Colonic mucosa (tissue), 4 donors: ENCODE measurements at places on chromosomes 2 and 18. TPM values are rescaled to one million over a fixed set of nuclear protein-coding genes. Genes with fewer than 3 reads are reported as not detected.

Gene PLCL1
- total RNA-seq, result 0.30 TPM

DNA sequence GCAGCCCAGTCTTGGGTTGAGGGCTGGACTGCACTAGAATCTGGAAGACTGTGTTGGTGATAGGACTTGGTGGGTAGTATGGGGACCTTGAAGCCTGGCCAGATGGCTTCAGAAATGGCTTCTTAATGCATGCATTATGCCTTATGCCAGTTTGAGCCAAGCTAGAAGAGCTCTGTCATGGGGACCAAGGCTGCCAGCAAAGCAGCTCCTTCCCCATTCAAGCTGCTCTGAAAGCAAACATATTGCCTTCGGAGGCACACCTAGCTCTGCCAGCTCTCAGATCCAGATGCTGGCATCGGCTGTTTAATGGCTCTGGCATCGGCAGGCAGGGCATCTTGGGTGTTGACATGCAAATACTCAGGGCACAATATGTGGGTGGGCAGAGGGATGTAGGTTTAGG is 59.0 kb upstream of the IGFBP5 start:
- no peaks in the 10 kb centered on the region for H3K36me3 ChIP-seq
- H3K27ac ChIP-seq, result no peak overlapping the region
- H3K27me3 ChIP-seq, result no peaks in the 10 kb centered on the region
- no peak for DNase-seq
- no peaks in the 10 kb centered on the region for H3K4me1 ChIP-seq
- H3K4me3 ChIP-seq, result no peak overlapping the region

DNA sequence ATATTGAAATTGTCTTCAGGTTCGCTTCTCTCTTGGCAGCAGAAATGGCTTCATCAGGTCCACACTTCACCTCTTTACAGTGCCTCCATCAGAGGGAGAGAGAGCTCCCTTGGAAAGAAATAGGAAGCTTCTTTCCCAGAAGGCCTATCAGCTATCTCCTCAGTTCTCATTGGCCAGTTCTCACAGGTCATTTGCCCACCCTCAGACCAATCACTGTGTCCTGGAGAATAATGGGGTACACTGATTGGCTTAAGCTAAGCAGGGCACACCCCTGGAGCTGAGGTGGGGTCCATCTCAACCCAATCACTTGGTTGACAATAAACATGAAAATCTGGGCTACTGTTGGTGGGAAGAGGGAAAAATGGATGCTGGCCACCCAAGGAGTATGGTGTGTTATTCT is 5.2 kb downstream of the GNLY start:
- no peak overlapping the region for H3K4me3 ChIP-seq
- H3K4me1 ChIP-seq, result no peaks in the 10 kb centered on the region
- H3K36me3 ChIP-seq, result no peaks in the 10 kb centered on the region

- no peaks in the 10 kb centered on the region for H3K4me1 ChIP-seq
- no peaks in the 10 kb centered on the region for H3K36me3 ChIP-seq
- no peak for DNase-seq
- H3K27me3 ChIP-seq, result no peaks in the 10 kb centered on the region
- no peak overlapping the region for H3K4me3 ChIP-seq
These were observed 34.4 kb upstream of the PDIA6 start for GRCh38 chr2:10847008-10847407.

- no peaks in the 10 kb centered on the region for H3K27me3 ChIP-seq
- no peaks in the 10 kb centered on the region for H3K4me1 ChIP-seq
- no peak for DNase-seq
- H3K27ac ChIP-seq, result no peak overlapping the region
- no peaks in the 10 kb centered on the region for H3K36me3 ChIP-seq
These were observed 296.6 kb downstream of the LRRTM1 start for GRCh38 chr2:80007777-80008503.

DNA sequence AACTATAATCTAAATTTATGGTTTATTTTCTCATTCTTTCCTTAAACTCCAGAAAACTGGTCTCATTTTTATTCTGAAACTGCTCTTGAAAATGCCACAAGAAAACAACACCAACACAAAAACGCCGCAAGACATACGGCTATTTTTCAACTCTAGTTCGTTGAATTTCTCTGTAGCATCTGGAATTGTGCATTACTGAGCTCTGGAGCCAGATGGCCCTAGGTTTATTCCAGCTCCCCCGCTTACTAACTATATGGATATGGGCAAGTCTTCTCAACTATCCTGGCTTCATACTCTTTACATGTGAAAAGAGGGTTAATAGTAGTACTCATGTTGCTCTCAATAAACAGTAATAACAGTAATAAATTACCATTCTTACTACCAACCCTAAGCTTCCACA is 19.9 kb downstream of the FAM98A start:
- H3K4me1 ChIP-seq, result no peaks in the 10 kb centered on the region
- H3K4me3 ChIP-seq, result no peak overlapping the region
- H3K27ac ChIP-seq, result no peak overlapping the region
- H3K36me3 ChIP-seq, result no peaks in the 10 kb centered on the region

DNA sequence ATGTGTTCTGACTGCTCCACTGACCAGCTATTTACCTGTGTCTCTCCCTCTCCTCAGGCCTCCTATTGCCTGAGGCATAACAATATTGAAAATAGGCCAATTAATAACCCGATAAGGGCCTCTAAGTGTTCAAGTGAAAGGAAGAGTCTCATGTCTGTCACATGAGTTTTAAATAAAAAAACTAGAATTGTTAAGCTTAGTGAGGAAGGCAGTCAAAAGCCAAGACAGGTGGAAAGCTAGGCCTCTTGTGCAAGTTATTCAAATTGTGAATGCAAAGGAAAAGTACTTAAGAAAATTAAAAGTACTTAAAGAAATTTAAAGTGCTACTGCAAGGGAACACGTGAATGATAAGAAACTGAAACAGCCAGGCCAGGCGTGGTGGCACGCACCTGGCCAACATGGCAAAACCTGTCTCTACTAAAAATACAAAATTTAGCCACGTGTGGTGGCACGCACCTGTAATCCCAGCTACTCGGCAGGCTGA is 44.9 kb upstream of the TAF4B start:
- H3K4me3 ChIP-seq, result no peak overlapping the region
- no peak for DNase-seq
- H3K36me3 ChIP-seq, result no peaks in the 10 kb centered on the region
- no peaks in the 10 kb centered on the region for H3K27me3 ChIP-seq

DNA sequence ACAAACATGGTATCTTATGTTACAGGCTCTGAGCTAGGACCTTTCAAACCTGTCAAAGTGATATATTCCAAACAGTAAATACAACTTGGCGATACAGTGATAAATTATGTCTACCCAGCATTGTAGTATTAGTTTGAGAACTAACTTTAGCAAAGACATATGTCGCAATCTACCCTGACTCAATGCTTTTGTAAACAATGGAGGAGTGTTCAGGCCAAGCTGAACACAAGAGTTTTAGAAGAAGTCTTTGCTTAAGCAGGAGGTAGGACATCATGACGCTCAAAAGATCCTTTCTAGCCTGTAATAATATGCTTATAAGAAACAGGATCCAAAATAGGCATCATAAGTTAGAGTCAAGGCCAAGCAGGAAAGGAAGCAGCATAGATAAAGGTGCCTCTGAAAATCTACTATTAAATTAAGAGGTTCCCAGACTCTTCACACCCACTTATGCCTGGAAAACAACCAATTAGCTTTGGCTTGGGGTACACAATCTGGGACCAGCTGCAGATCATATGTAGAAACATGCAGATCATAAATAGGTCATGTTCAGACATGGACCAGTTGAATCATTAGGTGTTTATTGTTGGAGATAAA is 132.5 kb downstream of the CSRNP3 start:
- no peaks in the 10 kb centered on the region for H3K27me3 ChIP-seq
- no peak for DNase-seq
- no peaks in the 10 kb centered on the region for H3K36me3 ChIP-seq
- H3K4me1 ChIP-seq, result no peaks in the 10 kb centered on the region
- no peak overlapping the region for H3K4me3 ChIP-seq

GRCh38 chr2:202064881-202065230 is 8.2 kb upstream of the KIAA2012 start:
- no peak overlapping the region for H3K27ac ChIP-seq
- no peaks in the 10 kb centered on the region for H3K36me3 ChIP-seq
- no peak for DNase-seq
- peaks cover 2% of the 10 kb centered on the region for H3K4me1 ChIP-seq

Gene ASIC4
- 0.12 TPM for total RNA-seq

Gene NGEF
- 25.6 TPM for total RNA-seq

DNA sequence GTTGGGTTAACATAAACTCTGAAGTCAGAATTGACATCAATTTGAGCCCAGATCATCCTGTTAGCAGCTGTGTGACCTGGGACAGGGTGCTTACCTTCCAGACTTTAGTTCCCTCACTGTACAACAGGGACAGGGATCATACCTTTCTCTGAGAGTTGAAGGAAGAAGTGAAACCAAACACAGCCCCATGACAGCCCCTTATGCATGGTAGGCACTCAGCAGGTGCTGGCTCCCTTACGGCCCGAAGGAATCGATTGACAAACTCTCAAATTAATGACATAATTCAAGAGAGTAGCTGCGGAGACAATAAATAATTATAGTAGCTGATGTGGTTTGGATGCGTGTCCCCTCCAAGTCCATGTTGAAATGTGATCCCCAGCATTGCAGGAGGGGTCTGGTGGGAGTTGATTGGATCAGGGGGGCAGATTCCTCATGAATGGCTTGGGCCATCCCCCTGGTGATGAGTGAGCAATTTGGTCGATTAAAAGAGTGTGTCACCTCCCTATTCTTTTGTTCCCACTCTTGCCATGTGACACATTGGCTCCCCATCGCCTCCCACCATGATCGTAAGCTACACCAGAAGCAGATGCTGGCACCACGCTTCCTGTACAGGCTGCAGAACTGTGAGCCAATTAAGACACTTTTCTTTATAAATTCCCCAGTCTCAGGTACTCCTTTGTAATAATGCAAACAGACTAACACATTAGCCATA is 72.4 kb downstream of the ODC1 start:
- no peak for DNase-seq
- no peak overlapping the region for H3K4me3 ChIP-seq
- no peak overlapping the region for H3K27ac ChIP-seq
- H3K4me1 ChIP-seq, result no peaks in the 10 kb centered on the region

DNA sequence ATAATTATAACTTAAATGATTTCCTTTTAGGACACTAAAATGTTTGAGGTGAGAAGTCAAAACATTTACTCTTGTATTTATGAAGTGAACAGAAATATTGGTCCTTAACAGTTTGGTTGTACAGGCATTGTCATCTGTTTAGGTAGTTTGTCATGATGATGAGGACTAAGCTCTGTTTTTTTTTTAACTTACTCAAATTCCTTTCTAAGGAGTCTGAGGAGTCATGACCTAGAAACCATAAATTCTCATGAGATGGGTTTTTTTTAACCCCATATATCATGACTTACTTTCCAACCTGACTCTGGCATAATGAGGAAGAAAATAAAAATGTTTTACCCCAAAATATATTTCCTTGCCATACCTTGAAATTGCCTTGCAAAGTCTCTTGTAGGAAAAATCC is 1176.2 kb downstream of the SUCLG1 start:
- H3K27me3 ChIP-seq, result no peaks in the 10 kb centered on the region
- H3K27ac ChIP-seq, result no peak overlapping the region
- no peaks in the 10 kb centered on the region for H3K36me3 ChIP-seq
- no peak for DNase-seq
- H3K4me3 ChIP-seq, result no peak overlapping the region

- H3K36me3 ChIP-seq, result no peaks in the 10 kb centered on the region
- peak overlapping the region; percentile 71 for H3K27ac ChIP-seq
- no peaks in the 10 kb centered on the region for H3K27me3 ChIP-seq
- peaks cover 18% of the 10 kb centered on the region for H3K4me1 ChIP-seq
These were observed 189.3 kb downstream of the ANKRD30B start for GRCh38 chr18:14937271-14937670.

GRCh38 chr18:37403100-37403781 is 162.4 kb downstream of the CELF4 start:
- no peaks in the 10 kb centered on the region for H3K4me1 ChIP-seq
- no peak overlapping the region for H3K4me3 ChIP-seq
- no peak overlapping the region for H3K27ac ChIP-seq

- H3K4me3 ChIP-seq, result no peak overlapping the region
- no peak overlapping the region for H3K27ac ChIP-seq
- no peaks in the 10 kb centered on the region for H3K4me1 ChIP-seq
- H3K36me3 ChIP-seq, result no peaks in the 10 kb centered on the region
- H3K27me3 ChIP-seq, result no peaks in the 10 kb centered on the region
- DNase-seq, result no peak
These were observed 79.6 kb upstream of the LCLAT1 start for GRCh38 chr2:30367232-30368070.

Gene TMEM163
- not detected for total RNA-seq

Gene EEF1B2
- 467 TPM for total RNA-seq

Gene RND3
- 57.1 TPM for total RNA-seq

Gene NOSTRIN
- 37.2 TPM for total RNA-seq

DNA sequence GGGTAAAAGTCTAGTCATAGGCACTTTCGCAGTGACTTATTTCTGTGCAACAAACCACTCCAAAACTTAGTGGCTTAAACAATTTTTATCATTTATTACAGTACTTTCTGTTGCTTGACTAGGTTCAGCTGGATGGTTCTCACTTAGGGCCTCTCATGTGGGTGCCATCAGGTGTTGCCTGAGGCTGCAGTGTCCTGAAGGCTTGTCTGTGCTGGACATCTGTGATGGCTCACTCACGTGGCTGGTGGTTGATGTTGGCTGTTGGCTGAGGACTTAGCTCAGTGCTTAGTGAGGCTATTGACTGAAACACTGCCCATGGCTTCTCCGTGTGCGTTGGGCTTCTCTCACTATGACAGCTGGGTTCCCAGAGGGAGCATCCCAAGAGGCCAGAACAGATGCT is 81.4 kb upstream of the GCFC2 start:
- DNase-seq, result no peak
- H3K4me1 ChIP-seq, result no peaks in the 10 kb centered on the region
- no peak overlapping the region for H3K4me3 ChIP-seq
- H3K27ac ChIP-seq, result no peak overlapping the region
- H3K36me3 ChIP-seq, result no peaks in the 10 kb centered on the region
- H3K27me3 ChIP-seq, result no peaks in the 10 kb centered on the region

DNA sequence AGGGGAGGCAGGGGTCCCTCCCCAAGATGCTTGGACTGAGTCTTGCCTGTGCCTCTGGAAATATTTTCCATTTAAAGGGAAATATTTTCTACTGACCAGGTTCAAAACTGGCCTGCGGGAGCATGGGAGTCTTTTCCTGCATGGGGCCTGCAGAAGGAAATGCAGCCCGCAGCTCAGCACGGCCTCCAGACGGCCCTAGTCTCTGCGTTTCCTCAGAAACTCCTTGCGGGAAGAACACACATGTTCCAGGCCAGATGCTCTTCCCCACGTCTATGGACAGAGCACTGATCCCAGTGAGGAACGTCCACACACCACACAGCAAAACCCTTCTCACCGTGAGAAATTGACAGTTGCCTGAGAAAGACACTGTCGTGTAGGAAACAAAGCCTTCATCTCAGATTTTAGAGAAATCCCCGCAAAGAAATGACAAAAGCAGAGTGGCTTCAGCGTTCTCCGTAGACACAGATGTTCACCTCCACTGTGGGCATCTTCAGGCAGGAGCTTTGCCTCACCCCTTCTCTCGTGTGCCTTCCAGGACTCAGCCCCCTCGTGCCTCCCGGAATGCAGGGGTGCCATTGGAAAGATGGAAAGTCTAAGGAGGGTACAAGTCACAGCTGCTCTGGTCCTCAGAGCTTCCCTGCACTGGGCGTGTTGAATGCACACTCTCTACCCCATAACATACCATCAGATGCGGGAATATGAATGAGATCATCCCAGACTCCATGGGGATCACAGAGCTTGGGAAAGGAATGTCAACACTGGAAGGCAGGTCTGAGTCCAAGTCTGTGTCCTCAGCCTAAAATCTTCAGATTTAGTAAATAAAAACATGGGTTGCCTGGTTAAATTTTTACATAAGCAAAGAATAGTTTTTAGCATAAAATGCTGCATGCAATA is 438.7 kb upstream of the SALL3 start:
- no peaks in the 10 kb centered on the region for H3K4me1 ChIP-seq
- no peaks in the 10 kb centered on the region for H3K27me3 ChIP-seq
- H3K27ac ChIP-seq, result no peak overlapping the region
- DNase-seq, result no peak
